Endothelial cell (in vitro differentiated cells): ENCODE measurements at places on chromosomes 6 and 20.
A peak's percentile ranks its signal among the peaks of the same experiment; 100 is the strongest.

DNA sequence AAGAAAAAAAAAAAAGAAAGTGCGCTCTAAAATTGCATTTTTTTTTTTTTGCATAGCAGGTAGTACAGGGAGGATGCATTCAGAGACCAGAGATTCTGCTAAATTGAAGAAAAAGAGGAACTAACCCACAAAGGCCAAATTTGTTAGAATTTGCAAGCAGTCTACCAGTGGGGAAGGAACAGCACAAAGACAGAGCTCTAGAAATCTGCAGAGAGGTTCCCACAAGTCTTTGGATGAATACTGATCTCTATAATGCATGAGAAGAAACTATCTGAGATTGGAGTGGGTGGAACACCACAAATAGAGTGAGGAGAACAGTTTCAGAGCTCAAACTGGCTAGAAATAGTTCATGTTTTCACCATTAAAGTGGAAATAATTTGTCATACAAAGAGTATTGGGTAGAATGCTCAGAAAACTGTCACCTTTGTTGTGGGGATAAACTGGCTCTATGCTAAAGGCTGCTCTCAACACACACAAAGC, 79.6 kb upstream of the AHI1 start:
- no peaks in the 10 kb centered on the region for H3K36me3 ChIP-seq
- no peak overlapping the region for H3K4me3 ChIP-seq
- no peak for DNase-seq
- no peaks in the 10 kb centered on the region for H3K27me3 ChIP-seq

DNA sequence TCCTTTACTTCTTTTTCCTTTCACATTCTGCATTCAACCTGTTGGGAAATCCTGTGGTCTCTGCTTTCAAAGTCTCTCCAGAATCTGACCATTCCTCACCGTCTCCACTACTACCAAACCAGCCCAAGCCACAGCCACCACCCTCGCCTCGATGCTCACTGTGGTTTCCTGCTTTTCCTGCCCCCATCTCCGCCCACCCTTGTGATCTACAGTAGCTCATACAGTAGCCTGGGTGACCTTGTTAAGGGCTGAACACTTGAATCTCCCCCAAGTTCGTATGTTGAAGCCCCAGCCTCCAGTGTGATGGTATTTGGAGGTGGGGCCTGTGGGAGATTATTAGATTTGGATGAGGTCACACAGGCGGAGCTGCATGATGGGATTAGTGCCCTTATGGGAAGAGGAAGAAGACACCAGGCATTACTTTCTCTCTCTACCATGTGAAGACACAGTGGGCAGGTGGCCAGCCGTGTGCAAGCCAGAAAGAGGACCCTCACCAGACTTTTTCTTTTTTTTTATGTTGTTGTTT, 189.0 kb upstream of the UST start:
- no peak overlapping the region for H3K4me3 ChIP-seq
- no peak for DNase-seq
- H3K4me1 ChIP-seq, result peaks cover 7% of the 10 kb centered on the region
- H3K27me3 ChIP-seq, result peaks cover 12% of the 10 kb centered on the region
- no peak overlapping the region for H3K27ac ChIP-seq

GRCh38 chr20:9129756-9130155, 60.9 kb downstream of the PLCB4 start:
- no peak for DNase-seq
- no peaks in the 10 kb centered on the region for H3K27me3 ChIP-seq
- H3K27ac ChIP-seq, result no peak overlapping the region
- H3K36me3 ChIP-seq, result peaks cover 3% of the 10 kb centered on the region
- H3K4me1 ChIP-seq, result peaks cover 11% of the 10 kb centered on the region

DNA sequence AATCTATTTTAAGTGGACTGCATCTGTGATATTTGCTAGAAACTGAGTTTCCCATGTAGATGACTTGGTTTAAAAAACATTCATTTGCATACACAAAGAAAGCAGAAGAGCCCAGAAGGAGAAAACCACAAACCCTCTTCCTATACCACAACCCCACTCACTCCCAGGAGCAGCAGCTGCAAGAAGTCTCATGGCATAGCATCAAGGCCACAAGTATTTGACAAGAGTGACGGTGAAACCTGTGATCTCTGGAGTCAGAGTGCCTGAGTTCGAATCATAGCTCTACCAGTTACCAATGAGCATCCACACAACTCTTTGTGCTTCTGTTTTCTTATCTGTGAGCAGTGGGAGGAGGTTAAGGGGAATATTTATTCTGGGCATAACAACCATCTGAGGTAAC, 44.7 kb upstream of the SIRPG start:
- DNase-seq, result no peak
- H3K4me3 ChIP-seq, result no peak overlapping the region
- H3K36me3 ChIP-seq, result no peaks in the 10 kb centered on the region
- no peaks in the 10 kb centered on the region for H3K4me1 ChIP-seq
- H3K27ac ChIP-seq, result no peak overlapping the region
- no peaks in the 10 kb centered on the region for H3K27me3 ChIP-seq

GRCh38 chr20:49291200-49291599, 13.3 kb upstream of the ZNFX1 start:
- DNase-seq, result no peak
- no peaks in the 10 kb centered on the region for H3K4me1 ChIP-seq
- peaks cover 2% of the 10 kb centered on the region for H3K27me3 ChIP-seq
- peaks cover 61% of the 10 kb centered on the region for H3K36me3 ChIP-seq

- no peak overlapping the region for H3K4me3 ChIP-seq
- no peak for DNase-seq
- H3K27me3 ChIP-seq, result no peaks in the 10 kb centered on the region
- H3K36me3 ChIP-seq, result no peaks in the 10 kb centered on the region
- H3K4me1 ChIP-seq, result peaks cover 4% of the 10 kb centered on the region
Observed at GRCh38 chr6:32752580-32752979, 10.8 kb downstream of the HLA-DQB2 start.

GRCh38 chr20:3199976-3200755, 4.3 kb downstream of the DDRGK1 start:
- H3K27ac ChIP-seq, result no peak overlapping the region
- peaks cover 31% of the 10 kb centered on the region for H3K36me3 ChIP-seq
- H3K27me3 ChIP-seq, result peaks cover 4% of the 10 kb centered on the region
- no peak for DNase-seq

- H3K27me3 ChIP-seq, result no peaks in the 10 kb centered on the region
- peaks cover 17% of the 10 kb centered on the region for H3K4me1 ChIP-seq
- no peak for DNase-seq
- no peak overlapping the region for H3K27ac ChIP-seq
- H3K4me3 ChIP-seq, result no peak overlapping the region
- no peaks in the 10 kb centered on the region for H3K36me3 ChIP-seq
Observed at GRCh38 chr20:50538276-50538675, 28.1 kb downstream of the PTPN1 start.

GRCh38 chr20:48919882-48920526, 1.5 kb upstream of the ARFGEF2 start:
- no peak overlapping the region for H3K27ac ChIP-seq
- DNase-seq, result no peak
- peak overlapping the region; percentile 93 for H3K4me3 ChIP-seq
- peaks cover 3% of the 10 kb centered on the region for H3K27me3 ChIP-seq
- H3K4me1 ChIP-seq, result peaks cover 30% of the 10 kb centered on the region

DNA sequence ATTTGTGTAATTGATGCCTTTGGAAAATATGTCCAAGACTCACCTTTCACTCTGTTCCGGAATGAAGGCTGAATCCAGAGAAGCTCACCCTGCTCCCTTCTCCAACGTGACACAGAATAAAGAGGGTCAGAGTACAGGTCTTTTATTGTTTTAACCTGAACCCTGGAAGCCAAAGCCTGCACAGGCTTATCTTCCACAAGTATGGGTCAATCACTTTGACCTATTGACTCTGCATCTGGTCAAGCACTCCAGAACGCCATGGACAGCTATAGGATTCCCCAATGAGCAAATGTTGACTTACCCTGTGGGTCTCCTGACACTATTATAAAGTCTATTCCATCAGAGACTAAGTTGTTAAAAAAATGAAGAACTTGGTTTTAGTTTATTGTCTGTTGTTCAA, 158.4 kb upstream of the MYLIP start:
- no peak overlapping the region for H3K27ac ChIP-seq
- H3K36me3 ChIP-seq, result no peaks in the 10 kb centered on the region
- H3K4me1 ChIP-seq, result no peaks in the 10 kb centered on the region
- no peaks in the 10 kb centered on the region for H3K27me3 ChIP-seq
- no peak overlapping the region for H3K4me3 ChIP-seq
- no peak for DNase-seq

DNA sequence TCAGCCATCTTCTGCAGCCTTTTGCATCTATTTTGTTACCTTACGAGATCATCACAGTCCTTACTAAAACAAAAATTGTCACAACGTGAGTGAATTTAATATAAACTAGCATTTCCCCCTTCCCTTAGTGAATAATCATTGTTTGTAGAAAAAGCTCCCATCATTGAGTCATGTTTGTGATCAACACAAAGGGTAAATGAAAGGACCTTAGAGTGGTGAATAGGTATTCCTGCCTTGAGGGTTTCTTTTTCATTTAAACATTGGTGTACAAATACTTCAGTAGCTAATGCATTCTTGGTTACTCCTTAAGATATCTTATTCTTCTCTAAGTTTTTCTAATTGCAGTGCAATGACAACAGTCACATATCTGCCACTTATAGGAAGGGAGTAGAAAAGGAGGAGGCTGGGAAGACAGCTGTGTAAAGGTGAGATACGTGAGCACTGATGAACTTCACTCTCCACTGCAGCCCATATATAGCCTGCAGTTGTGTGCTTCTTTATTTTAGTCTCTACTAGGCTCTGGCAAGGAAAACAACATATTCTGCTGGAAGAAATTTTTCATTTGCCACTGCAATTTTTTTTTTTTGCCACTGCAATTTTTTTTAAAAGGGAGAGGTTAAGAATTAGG, 27.8 kb downstream of the ADGRG6 start:
- peaks cover 10% of the 10 kb centered on the region for H3K4me1 ChIP-seq
- H3K4me3 ChIP-seq, result no peak overlapping the region
- no peak overlapping the region for H3K27ac ChIP-seq
- H3K27me3 ChIP-seq, result no peaks in the 10 kb centered on the region
- no peak for DNase-seq
- H3K36me3 ChIP-seq, result no peaks in the 10 kb centered on the region

GRCh38 chr20:38187517-38187916, 22.4 kb upstream of the TGM2 start:
- no peak overlapping the region for H3K4me3 ChIP-seq
- no peaks in the 10 kb centered on the region for H3K27me3 ChIP-seq
- DNase-seq, result no peak
- no peaks in the 10 kb centered on the region for H3K4me1 ChIP-seq
- no peak overlapping the region for H3K27ac ChIP-seq

- H3K4me1 ChIP-seq, result no peaks in the 10 kb centered on the region
- no peaks in the 10 kb centered on the region for H3K27me3 ChIP-seq
- H3K4me3 ChIP-seq, result no peak overlapping the region
- H3K27ac ChIP-seq, result no peak overlapping the region
Observed at GRCh38 chr6:142481466-142481865, 179.7 kb downstream of the ADGRG6 start.

GRCh38 chr6:4655196-4656025, 120.8 kb upstream of the CDYL start:
- peaks cover 27% of the 10 kb centered on the region for H3K4me1 ChIP-seq
- H3K4me3 ChIP-seq, result no peak overlapping the region
- no peak for DNase-seq

DNA sequence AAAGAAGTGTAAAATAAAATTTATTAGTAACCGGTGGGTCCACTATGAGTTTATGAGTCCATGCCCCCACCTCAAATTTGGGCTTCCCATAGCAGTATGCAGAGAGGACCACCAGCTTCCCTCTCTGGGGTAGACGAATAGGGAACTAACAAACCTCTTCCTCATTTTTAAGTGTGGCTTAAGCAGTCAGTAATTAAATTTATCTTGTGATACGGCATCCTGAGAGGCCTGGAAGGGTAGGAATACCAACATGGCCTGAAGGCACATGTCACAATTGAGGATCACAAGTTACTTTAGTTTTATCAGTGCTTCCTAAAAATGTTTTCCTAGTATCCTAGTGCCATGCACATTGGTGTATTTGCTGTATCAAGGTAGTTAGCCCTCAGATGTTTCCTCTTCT, 239.9 kb downstream of the HIVEP2 start:
- H3K4me1 ChIP-seq, result peaks cover 22% of the 10 kb centered on the region
- H3K36me3 ChIP-seq, result no peaks in the 10 kb centered on the region
- H3K27ac ChIP-seq, result no peak overlapping the region
- H3K4me3 ChIP-seq, result no peak overlapping the region
- DNase-seq, result no peak

GRCh38 chr20:45080867-45081624, 19.9 kb downstream of the KCNS1 start:
- peaks cover 8% of the 10 kb centered on the region for H3K4me1 ChIP-seq
- no peak overlapping the region for H3K27ac ChIP-seq
- peaks cover 6% of the 10 kb centered on the region for H3K27me3 ChIP-seq
- H3K36me3 ChIP-seq, result peaks cover 19% of the 10 kb centered on the region
- peak overlapping the region; percentile 32 for H3K4me3 ChIP-seq

- H3K4me3 ChIP-seq, result no peak overlapping the region
- no peaks in the 10 kb centered on the region for H3K36me3 ChIP-seq
- DNase-seq, result no peak
- no peak overlapping the region for H3K27ac ChIP-seq
Observed at GRCh38 chr6:135581211-135581610, 83.7 kb upstream of the AHI1 start.

GRCh38 chr20:31945785-31946184, 6.1 kb downstream of the PDRG1 start:
- H3K27me3 ChIP-seq, result peaks cover 7% of the 10 kb centered on the region
- H3K4me1 ChIP-seq, result peaks cover 11% of the 10 kb centered on the region
- H3K36me3 ChIP-seq, result peaks cover 42% of the 10 kb centered on the region
- H3K4me3 ChIP-seq, result no peak overlapping the region
- H3K27ac ChIP-seq, result no peak overlapping the region
